ENCODE measurements at places on chromosomes 16 and 17.

- DNase-seq = no peak
These were observed 3.4 kb downstream of the NARF start for GRCh38 chr17:82461827-82462524.

DNA sequence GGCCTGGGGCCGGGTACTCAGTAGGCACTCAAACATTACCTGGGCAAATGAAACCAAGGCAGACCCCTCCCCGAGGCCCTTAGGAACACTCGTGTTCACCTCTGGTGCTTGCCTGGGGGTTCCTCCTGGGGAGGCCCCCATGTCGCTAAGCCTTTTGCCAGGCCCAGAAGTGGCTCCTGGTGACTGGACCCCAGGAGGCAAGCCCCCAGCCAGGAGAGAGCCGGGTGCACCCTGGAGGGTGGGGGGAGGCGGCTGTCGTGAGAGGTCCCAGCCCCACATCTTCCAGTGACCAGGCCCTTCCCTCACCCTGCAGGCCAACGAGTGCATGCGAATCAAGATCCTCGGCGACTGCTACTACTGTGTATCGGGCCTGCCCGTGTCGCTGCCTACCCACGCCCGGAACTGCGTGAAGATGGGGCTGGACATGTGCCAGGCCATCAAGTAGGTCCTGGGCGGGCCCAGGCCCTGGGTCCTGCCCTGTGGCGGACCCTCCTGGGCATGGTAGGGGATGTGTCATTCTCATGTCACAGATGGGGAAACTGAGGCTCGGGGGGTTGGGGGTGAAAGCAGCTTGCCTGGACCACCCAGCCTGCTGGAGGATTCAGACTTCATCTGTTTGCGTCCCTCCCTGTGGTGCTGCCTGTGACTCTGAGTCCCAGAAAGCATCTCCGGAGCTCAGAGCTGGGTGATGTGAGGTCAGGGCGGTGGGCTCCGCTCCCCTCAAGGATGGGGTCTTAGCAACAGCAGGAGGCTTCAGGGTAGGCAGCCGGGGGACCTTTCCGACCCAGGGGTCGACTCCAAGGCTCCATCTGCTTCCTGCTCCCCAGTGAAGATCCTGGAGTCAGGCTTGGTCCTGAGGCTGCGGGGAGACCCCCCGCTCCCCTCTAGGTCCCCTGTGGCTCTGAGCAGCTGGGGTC, 32.5 kb downstream of the ADCY7 start:
- no peak for DNase-seq

DNA sequence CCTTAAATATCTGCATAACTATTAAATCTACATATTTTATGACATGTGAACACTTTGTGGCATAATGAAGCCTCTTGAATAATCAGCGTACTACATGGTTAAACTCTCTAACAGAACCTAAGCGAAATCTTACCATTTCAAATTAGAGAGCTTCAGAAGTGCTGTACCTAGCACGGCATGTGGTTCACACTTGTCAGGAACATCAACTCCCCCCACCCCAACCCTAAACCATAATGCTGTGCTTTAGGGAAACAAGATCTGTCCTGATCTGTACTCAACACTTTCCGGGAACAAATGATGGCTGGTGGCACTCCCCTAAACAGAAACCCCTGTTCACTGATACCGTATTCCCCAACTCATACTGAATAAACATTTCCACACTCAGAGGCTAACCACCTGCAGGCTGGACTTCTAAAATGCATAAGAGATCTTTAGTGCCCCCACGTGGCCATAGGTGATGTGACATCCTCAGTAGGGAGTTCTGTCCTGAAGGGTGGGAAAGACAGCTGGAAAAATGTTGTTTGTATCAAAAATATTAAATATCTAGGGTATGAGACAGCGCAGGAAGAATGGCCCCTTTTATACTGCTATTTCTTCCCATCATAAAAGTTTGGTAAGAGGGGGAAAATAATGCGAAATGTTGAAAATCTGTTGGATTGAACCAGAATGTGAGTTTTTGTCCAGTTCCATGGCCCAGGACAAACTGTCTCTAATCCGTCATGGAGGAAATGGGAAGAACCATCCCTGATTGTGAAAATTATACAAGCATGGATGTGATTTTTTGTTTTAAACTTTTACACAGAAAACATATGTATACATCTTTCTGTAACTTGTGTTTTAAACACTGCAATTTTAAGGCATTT, 88.6 kb downstream of the USP31 start:
- peak; percentile 37 for DNase-seq

GRCh38 chr17:60082946-60083471, 4.3 kb upstream of the HEATR6 start:
- no peak for DNase-seq

DNA sequence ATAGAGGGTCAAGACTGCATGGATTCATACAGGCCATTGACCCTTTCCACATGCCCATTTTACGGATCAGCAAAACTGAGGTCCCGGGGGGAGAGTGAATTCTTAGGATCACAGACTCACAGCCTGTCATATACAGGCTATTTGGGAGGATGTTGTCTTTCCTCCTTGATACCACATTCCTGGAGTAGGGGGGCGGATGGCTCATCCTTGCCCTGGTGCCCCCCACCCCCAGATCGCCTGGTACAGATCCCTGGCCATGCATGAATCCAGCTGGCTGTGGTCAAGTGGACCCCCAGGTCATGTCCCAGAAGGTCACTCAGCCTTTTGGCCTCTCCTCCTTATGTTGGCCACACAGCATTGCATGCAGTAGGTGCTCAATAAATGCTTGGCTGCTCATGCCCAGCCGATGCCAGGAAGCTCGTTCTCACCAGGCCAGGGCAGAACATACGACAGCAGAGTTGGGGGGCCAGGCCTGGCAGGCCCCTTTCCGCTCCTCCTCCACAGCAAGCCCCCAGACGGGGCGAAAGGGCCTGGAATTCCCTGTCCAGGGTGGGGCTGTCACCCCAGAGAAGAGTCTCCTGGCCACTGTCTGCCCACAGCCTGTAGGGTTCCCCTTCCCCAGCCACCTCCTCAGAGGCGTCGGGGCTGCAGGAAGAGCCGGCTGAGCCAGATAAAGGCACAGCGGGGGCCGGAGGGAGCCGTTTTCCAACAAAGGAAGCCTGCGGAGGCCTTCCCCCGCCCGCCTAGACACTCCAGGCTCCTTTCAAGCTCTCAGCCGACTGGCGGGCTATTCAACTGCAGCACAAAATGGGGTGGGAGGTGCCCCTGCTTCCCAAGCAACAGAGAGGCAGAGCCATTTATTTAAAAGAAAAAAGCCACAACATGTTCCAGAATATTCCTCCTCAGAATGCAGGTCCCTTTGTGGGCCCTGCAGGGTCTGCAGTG, 215.7 kb upstream of the CIBAR2 start:
- DNase-seq = no peak

DNA sequence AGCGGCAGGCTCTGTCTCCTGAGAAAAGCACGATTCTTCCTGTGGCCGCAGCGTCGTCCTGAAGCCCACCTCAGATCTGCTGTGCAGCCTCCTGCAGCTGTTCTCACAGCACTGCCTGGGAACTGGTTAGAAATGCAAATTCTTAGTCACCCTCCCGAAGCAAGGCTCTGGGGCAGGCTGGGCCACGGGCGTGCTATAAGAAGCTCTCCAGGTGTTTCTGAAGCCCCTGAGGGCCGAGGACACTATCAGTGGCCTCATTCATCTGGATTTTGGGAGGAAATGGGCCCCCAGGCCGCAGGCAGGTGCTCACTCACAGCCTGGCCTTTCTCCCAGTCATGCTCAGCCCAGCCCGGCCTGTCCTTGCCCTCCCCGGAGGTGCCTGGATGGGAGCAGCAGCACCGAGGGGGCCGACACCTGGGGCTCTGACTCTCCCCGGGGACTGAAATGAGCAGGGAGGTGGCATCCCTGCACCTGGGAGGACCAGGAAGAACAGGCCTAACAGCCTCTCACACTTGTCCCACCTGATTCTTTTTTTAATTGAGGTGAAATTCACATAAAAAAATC, 10.4 kb upstream of the NLRC3 start:
- DNase-seq = no peak

GRCh38 chr16:8807189-8807588, 9.6 kb downstream of the PMM2 start:
- DNase-seq = no peak

GRCh38 chr17:75459590-75460267, 3.3 kb downstream of the TMEM94 start:
- no peak for DNase-seq

DNA sequence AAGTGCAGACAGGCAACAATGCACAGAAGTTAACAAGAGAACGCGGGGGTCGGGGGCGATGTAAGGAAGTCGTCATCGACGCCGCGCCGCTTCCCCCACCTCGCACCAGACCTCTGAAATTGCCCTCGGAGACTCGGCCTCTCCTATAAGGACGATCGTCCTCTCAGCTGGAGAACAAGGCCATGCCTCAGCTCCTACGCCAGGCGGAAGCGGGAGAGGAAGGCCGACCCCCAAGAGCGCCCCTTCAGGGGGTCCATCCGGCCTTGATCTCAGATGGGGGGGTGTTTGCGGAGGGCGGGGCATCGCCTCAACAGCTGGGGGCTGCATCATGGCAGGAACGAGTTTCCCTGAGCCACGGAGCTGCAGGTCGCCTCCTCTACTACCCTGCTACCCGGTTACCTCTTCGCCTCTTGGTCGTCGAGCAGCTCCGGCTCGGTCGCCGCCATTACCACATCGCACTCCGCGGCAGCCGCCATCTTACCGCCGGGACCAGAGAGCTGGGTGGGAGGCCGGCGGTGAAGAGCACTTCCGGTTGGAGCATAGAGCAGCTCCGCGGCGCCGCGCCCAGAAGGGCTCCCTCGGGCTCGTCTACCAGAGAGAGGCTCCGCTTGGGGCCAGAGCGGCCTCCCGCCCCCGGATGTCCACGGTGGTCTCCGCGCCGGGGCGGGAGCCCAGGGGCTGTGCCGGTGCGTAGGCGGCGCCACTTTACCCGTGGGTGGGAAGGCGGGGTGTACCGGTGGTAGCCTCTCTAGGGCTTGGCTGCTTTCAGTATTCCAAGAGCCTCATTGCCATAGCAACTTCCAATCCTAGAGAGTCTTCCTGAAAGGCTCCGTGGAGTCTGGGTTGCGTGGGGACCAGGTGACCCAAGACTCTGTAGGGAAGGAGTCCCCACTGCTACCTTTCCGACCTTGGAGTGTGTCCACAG, at the start of gene DNAJC7:
TSS of gene DNAJC7 (minus strand) at position 499 of the 925 bp plus-strand sequence. CDS start at position 476, 23 bp downstream.
- peak; percentile 73 for DNase-seq

DNA sequence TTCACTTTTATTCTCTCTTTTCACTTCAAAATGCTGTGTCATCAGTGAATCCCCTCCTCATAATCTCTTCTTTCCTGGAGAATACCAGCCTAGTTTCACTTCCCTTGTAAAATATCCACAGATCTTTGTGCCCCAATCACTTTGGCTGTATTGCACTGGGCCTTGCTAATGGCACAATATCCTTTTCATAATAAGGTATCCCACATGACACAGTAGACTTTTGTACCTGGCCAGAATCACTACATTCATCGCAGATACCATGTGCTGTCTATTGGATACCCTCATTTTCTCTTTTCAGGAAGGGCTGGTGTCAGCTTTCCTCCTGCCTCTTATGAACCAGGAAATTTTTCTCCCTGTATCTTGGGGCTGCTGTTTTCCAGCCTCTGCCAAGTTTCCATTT, 25.7 kb upstream of the TOX3 start:
- no peak for DNase-seq

GRCh38 chr16:66692341-66692740, 4.2 kb downstream of the CMTM4 start:
- DNase-seq = no peak

DNA sequence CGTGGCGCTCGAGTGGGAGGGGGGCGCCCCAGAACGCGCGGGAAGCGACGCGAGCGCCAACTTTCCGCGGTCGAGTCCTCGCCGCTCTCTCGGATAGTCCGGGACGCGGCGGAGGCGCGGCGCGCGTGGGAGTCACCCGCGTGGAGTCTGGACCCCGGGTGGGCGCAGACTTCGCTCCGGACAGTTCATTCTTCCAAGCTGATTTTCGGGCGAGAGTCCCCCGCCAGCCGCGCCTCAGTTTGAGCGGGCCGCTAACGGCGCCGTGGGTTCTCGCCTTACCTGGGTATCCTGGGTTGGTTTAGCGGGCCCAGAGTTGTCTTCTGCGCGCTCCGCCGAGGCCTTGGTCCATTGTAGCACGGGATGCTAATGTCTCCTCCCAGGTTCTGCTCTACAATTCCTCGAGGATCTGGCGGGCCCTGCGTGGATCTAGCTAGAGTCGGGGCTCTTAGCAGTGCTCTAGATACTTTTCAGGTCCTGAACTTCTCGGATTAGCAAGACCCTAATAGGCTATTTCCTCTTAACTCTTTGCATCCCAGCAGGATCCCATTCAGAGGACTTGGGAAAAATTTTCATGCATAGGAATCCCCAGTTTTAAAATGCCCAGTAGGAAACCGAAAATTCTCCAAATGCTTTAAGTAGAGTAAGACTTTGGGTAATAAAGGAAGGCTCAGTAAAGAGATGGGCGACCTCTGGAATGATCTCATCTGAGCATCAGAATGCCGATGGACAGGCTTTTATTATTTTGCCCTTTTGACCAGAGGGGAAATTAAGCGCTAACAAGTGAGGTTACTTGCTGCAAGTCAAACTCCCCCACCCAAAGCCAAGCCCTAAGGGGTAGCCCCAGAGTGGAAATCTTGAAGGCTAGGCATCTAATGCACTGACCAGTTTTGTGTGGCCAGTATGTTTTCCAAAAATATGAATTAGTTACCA, 537 bp upstream of the GJC1 start:
- DNase-seq = no peak

DNA sequence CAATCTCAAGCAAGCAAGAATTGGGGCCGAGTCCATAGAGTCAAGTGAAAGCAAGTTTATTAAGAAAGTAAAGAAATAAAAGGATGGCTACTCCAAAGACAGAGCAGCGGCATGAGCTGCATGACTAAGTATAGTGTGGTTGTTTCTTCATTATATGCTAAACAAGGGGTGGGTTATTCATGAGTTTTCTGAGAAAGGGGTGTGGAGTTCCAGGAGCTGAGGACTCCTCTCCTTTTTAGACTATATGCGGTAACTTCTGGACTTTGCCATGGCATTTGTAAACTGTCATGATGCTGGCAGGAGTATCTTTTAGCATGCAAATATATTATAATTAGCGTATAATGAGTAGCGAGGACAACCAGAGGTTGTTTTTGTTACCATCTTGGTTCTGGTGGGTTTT, 819.9 kb downstream of the KCNJ2 start:
- no peak for DNase-seq

DNA sequence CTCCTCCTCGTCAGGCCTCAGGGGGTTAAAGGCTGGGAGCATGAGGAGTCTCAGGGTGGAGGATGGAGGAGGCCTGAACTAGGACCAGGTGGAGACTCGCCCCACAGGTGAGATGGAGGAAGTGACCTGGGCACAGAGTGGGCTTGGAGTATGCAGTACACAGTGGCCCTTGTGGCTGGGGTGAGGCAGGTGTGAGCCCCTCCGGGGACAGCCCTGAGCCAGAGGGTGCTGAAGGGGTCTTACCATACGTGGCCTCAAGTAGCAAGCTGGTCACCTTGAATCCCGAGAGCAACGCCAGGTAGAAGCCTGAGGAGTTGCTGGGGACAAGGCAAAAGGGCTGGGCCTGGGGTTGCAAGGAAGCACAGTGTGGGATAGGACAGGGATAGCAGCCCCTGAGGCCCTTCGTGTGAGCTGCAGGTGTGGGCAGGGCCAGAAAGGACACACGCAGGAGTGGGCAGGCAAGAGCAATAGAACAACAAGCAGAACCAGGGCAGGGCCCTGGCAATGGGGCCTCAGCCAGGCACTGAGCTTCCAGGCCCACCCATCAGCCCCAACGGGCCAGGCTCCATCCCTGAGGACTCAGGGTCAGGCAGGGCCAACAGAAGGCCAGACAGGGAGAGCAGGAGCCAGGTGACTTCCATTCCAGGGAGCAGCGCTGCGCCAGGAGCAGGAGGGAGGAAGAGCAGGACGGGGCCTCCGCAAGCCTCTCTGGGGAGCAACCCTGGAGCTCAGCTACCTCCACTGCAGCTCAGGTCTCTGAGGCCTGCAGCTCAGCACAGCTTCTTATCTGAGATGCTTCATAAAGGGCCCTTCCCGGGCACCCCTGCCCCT, 64.2 kb upstream of the TNRC6C start:
- DNase-seq = no peak

GRCh38 chr17:4501295-4501949, 2.7 kb downstream of the SPNS2 start:
- DNase-seq = no peak

All from GM04504 (cell line).